ENCODE measurements at places on chromosomes 5 and 9.
A peak's percentile ranks its signal among the peaks of the same experiment; 100 is the strongest.

DNA sequence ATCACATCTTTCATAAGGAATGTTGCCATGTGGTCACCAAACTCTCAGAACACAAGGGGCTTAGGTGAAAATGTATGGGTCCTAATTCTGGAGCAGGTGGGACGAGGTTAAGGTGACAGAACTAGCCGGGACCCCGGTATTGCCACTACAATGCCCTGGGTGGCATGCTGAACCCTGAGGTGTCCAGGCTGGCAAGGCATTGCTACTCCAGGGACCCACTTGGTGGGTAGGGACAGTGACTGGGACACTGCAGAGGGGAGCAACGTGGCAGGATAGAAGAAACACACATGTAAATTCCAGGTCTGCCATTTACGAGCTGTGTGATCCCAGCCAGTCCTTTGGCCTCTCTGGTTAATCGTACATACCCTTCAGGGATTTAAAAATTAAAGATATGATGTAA lies 206.9 kb upstream of the MVB12B start:
- no peak for DNase-seq

GRCh38 chr5:132480042-132480441 lies 10.5 kb downstream of the IRF1 start:
- no peak for DNase-seq

DNA sequence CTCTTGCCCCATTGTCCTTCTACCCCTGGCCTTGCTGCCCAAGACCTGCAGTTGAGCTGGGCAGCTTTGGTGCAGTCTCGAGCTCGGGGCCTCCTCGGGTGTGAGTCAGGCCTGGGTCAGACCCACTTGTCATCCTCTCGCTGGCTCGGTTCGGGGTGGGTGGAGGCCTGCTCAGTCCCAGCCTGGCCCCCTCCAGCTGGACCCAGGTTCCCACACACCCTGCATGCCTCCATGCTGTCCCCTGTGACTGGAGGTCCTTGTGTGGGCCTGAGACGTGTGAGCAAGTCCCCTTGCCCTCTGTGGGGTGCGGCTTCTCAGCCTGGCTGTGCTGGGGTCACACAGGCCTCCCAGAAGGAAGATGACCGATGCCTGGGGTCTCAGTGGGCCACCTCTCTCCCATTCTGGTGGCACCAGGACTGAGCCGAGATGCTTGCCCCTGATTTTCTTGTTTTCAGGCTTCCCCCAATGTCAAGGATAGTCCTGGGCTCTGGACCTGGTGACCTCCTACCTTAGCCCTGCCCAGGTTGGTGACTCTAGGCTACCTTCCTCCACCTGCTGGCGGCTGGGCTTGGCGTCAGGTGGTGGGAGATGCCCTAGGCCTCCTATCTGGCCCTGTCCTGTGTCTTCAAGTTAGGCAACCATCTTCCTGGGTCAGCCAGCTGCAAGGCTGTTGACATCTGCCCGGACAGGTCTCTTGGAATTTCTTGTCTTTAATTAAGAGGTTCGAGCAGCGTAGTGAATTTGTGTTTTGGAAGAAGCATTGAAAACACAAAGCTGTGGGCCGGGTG lies 15.1 kb downstream of the WNK2 start:
- DNase-seq = no peak

GRCh38 chr5:80516826-80517225 lies 28.9 kb downstream of the FAM151B start:
- DNase-seq = peak; percentile 92

GRCh38 chr9:92704528-92704927 lies 34.6 kb upstream of the IPPK start:
- no peak for DNase-seq

DNA sequence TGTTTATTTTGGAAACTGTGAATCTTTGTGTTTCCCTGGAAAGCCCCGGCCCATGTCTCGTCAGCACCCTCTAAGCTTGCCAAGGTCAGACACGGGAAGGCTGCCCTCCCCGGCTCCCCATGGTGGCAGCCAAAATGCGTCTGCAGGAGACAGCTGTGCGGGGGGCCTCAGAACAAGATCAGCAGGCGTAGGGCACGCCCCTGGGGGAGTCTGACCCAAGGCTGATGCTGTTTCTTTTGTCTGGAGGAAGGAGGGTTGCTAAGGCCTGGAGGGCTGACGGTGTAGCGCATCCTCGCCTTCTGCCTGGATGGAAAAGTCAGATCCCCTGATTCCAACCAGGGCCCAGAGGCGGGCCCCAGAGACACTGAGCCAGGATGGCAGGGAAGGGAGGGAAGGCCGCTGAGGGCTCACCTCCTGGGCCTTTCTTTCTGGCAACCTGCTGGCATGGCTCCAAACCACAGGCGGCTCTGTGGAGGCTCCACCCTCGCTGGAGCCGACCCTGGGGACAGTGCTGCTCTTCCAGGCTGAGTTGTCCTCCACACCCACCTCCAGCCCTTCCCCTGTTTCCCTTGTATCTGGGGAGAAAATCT lies 57.2 kb downstream of the OLFM1 start:
- no peak for DNase-seq

- no peak for DNase-seq
Observed at GRCh38 chr9:106960258-106960657, 97.3 kb downstream of the ZNF462 start.

- no peak for DNase-seq
Observed at GRCh38 chr5:119896826-119897536, 267.6 kb downstream of the FAM170A start.

- no peak for DNase-seq
Observed at GRCh38 chr9:74772121-74772520, 115.6 kb downstream of the TRPM6 start.

DNA sequence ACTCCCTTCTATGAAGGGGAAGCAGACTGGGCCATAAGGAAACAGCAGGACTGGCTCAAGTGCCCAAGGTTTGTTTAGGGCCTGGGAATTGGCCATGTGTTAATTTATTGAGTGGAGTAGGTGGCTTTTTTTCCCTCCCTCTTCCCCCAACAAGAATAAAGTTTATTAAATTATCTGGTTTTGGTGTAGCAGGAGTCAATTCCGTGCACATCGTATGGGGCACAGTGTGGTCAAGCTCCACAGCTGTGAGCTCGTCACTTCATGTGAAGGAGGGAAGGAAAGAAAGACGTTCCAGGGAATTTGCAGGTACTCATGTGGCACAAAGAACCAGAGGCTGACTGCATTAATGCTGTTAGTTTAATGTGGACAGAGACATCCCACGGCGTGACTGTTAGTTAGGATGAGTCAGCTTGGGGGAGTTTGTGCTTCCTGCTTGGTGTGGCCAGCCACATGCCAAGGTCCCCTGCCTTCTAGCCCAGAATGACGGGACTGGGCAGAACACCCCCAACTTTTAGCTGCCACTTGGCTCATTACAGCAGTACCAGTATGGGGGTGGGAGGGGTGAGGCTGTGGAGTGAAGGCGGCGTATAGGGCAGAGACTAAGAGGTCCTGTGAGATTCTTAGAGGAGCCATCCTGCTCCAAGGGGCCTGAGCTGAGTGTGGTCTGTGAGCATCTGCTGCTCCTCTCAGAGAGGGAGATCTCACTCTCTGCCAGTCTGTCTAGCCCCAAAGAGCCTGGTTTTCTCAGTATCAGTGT lies 33.2 kb downstream of the CSF1R start:
- peak; percentile 80 for DNase-seq

GRCh38 chr9:120289098-120289497 lies 290.9 kb downstream of the CDK5RAP2 start:
- DNase-seq = no peak

- DNase-seq = no peak
Observed at GRCh38 chr5:135065306-135066265, 31.6 kb upstream of the PITX1 start.

DNA sequence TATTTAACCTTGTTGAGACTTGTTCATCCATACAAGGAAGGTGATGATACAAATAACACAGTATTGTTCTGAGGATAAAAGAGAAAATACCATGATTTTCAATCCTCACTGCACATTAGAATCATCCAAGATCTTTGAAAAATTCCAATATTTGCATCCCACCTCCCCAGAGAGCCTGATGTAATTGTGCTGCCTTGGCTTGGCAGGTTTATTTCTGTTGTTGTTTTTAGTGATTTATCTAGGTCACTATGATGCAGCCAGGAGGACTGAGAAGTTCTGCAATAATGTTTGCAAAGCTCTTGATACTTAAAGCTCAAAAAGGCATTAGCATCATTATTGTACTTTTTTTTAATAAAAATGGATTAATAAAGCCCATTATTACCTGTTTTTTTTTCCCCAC lies 67.0 kb upstream of the NMUR2 start:
- DNase-seq = no peak
